Common myeloid progenitor, CD34-positive (primary cell): ENCODE measurements at places on chromosomes 2 and 18.

- DNase-seq, result no peak
Measured at GRCh38 chr2:120448961-120449810, 103.2 kb downstream of the INHBB start.

GRCh38 chr18:76495435-76496193 is 572 bp upstream of the ZNF516 start:
- no peak for DNase-seq

DNA sequence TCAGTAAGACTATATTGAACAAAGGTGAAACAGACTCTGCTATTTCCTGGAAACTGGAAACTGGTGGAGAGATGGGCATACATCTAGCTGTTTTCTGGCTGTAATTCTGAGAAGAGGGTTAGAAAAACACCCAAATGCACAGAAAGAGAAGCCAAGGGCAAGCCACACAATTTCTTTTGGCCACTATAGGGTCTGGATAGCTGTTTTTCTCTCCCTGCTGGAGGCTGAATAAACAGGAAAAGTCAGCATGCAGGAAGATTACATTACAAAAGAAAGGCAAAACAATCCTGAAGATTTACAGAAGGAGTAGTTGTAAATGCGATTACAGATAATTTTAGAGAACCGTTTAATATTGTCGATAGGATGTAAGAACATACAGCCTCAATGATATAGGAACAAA is 186.2 kb upstream of the REG3G start:
- DNase-seq, result no peak

GRCh38 chr2:156057647-156058046 is 274.9 kb downstream of the NR4A2 start:
- no peak for DNase-seq

- DNase-seq, result no peak
Measured at GRCh38 chr2:112024231-112024630, 30.8 kb upstream of the TMEM87B start.

- peak; percentile 80 for DNase-seq
Measured at GRCh38 chr2:68403199-68403644, 38.1 kb downstream of the PLEK start.

- no peak for DNase-seq
Measured at GRCh38 chr18:33128581-33128980, 311.9 kb downstream of the CCDC178 start.

DNA sequence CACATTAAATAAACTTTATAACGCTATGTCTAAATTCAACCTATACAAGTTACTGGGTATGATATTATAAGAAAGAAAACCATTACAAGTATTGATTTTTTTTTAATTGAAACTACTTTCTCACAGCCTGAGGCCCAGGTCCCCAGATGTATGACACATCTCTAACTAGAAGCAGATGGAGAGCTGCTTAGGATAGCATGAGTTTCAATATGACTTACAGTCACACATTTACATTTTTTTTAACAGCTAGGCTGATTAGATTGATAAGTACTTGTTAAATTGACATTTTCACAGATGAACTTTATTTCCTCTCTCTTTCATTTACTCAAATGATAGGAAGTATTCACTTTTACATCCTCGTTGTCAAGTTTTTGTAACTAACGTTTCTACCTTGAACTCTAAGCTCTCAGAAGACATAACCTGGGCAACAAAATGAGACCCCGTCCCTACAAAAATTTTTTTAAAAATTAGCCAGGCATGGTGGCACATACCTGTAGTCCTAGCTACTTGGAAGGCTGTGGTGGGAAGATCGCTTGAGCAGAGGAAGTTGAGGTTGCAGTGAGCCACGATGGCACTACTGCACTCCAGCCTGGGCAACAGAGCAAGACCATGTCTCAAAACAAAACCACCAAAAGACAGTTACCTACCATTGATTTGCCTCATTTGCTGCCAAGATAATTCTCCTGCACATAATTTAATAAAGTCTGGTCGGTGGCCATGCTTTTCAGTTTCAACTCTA is 52.4 kb downstream of the STK39 start:
- peak; percentile 22 for DNase-seq

- DNase-seq, result no peak
Measured at GRCh38 chr2:48717846-48718245, 37.7 kb downstream of the LHCGR start.
